ENCODE measurements at places on chromosomes 3 and 15.

DNA sequence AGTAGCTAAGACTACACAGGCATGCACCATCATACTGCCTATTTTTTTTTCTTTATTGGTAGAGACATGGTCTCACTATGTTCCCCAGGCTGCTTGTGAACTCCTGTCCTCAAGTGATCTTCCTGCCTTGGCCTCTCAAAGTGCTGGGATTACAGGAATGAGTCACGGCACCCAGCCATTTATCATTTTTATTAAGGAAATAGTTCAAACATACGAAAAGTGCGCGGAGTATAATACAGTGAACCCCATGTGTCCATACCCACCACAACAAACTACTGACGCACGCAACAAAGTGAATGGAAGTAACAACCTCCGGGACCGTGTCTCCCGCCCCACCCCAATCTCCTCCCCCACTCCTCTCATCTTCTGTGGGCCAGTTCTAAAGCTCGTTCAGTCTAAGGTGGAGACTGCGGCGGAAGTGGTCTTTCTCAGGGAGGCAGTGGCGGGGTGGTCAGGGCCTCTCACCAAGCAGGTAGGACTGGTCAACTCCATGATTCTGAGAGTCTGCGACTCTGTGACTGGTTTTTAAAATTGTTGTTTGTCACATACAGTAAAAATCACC is 42.1 kb downstream of the DNAJB8 start:
- no peak overlapping the region for H3K4me3 ChIP-seq
- no peaks in the 10 kb centered on the region for H3K27me3 ChIP-seq

- no peak overlapping the region for H3K4me3 ChIP-seq
- DNase-seq, result peak; percentile 72
- no peaks in the 10 kb centered on the region for H3K4me1 ChIP-seq
- H3K27ac ChIP-seq, result no peak overlapping the region
- H3K36me3 ChIP-seq, result no peaks in the 10 kb centered on the region
Observed at GRCh38 chr3:13009132-13009945, 63.9 kb downstream of the IQSEC1 start.

DNA sequence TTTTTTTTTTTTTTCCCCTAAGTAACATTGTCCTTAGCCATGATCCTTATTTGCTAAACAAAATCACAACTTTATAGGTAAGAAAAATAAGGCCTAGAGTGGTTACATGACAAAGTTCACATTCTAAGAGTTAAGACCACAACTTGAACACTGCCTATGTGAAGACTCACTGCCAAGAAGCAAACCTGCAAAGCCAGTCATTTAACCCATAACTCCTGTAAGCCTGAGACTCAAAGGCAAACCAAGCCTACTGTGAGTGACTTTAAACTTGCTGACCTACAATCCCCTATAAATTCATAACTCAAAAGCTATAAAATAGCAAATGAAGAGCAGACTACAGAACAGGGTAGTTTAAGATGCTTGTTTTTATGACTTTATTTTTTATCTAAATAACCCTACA is 12.9 kb upstream of the ANKRD28 start:
- H3K4me3 ChIP-seq, result no peak overlapping the region
- H3K27me3 ChIP-seq, result no peaks in the 10 kb centered on the region
- no peak overlapping the region for H3K27ac ChIP-seq
- no peaks in the 10 kb centered on the region for H3K36me3 ChIP-seq
- H3K4me1 ChIP-seq, result peaks cover 6% of the 10 kb centered on the region

DNA sequence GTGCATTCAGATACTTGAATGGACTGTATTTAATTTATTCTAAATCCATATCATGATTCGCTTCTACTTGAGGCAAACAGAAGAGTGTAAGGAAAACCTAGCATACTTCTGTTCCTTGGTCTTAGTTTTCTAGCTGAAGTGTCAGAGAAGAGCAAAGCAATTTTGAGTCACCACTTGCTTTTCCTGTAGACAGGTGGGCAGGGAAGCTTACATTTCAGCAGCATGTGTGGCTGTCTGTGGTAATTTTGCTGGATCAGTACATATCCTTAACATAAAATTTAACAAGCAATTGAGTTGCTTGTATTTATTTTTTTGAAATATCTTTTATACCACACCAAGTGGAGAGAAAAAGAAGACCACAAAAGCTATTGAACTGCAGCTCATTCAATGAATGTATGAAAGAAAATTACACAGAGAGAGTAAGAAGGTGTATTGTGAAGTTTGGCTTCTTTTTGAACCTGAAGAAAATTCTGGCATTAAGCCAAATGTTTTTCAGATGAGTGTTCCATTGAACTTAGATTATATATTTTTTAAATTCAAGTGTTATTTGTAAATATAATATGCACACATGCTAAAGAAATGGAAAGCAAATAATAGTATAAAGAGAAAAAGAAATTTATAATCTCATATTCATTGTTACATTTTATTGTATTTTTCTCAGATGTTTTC is 747.6 kb downstream of the NAALADL2 start:
- H3K27ac ChIP-seq, result no peak overlapping the region
- no peaks in the 10 kb centered on the region for H3K27me3 ChIP-seq
- no peak overlapping the region for H3K4me3 ChIP-seq
- DNase-seq, result no peak
- H3K36me3 ChIP-seq, result no peaks in the 10 kb centered on the region
- no peaks in the 10 kb centered on the region for H3K4me1 ChIP-seq

DNA sequence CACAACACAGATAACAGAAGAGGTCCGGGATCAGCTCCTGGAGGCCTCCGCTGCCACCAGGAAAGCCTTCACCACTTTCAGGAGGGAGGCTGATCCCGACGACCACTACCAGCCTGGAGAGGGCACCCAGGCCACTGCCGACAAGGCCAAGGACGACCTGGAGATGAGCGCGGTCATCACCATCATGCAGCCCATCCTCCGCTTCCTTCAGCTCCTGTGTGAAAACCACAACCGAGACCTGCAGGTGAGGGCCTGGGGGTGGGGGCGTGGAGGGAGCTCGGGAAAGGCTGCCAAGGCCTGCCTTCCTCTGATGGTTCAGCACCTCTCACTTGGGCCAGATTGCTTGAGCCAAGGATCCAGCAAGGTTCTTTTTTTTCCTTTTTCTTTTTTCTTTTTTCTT is 210.7 kb upstream of the BHLHE40 start:
- H3K36me3 ChIP-seq, result peaks cover 43% of the 10 kb centered on the region
- no peak overlapping the region for H3K4me3 ChIP-seq
- DNase-seq, result no peak
- H3K27ac ChIP-seq, result no peak overlapping the region
- H3K4me1 ChIP-seq, result peaks cover 27% of the 10 kb centered on the region

DNA sequence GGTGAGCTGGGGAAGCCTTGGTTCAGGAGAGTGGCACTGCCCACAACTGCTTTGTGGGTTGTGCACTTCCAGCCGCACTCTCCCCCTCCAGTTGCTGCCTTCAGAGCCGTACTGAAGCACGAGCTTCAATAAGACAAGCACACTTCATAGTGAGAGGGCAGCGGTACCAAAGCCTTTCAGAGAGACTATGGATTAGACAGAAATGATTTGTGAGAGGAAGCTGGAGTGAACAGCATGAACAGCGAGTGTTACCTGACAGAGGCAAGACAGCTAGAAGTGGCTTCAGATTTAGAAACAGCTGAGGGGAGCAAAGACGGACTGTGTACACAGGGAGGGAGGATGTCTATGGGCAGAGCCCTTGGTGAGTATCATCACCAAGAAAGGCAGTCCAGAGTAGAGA is 31.1 kb downstream of the HCLS1 start:
- no peaks in the 10 kb centered on the region for H3K36me3 ChIP-seq
- H3K4me1 ChIP-seq, result no peaks in the 10 kb centered on the region

GRCh38 chr3:24678021-24678420 is 183.4 kb upstream of the THRB start:
- DNase-seq, result no peak
- peak overlapping the region; percentile 24 for H3K27ac ChIP-seq
- H3K36me3 ChIP-seq, result no peaks in the 10 kb centered on the region
- no peaks in the 10 kb centered on the region for H3K27me3 ChIP-seq

GRCh38 chr15:33788906-33789540 is 179.3 kb upstream of the CHRM5 start:
- no peaks in the 10 kb centered on the region for H3K4me1 ChIP-seq
- H3K27me3 ChIP-seq, result no peaks in the 10 kb centered on the region
- DNase-seq, result no peak
- no peak overlapping the region for H3K27ac ChIP-seq
- H3K4me3 ChIP-seq, result no peak overlapping the region

- no peaks in the 10 kb centered on the region for H3K36me3 ChIP-seq
- H3K27me3 ChIP-seq, result no peaks in the 10 kb centered on the region
- DNase-seq, result peak; percentile 50
- H3K4me1 ChIP-seq, result peaks cover 30% of the 10 kb centered on the region
- peak overlapping the region; percentile 69 for H3K27ac ChIP-seq
Observed at GRCh38 chr15:48059791-48060190, 61.0 kb upstream of the SLC24A5 start.

- H3K27me3 ChIP-seq, result no peaks in the 10 kb centered on the region
- no peak overlapping the region for H3K27ac ChIP-seq
- H3K36me3 ChIP-seq, result peaks cover 41% of the 10 kb centered on the region
- H3K4me3 ChIP-seq, result no peak overlapping the region
- DNase-seq, result no peak
- H3K4me1 ChIP-seq, result peaks cover 7% of the 10 kb centered on the region
Observed at GRCh38 chr15:48475600-48476395, 144.6 kb downstream of the DUT start.

DNA sequence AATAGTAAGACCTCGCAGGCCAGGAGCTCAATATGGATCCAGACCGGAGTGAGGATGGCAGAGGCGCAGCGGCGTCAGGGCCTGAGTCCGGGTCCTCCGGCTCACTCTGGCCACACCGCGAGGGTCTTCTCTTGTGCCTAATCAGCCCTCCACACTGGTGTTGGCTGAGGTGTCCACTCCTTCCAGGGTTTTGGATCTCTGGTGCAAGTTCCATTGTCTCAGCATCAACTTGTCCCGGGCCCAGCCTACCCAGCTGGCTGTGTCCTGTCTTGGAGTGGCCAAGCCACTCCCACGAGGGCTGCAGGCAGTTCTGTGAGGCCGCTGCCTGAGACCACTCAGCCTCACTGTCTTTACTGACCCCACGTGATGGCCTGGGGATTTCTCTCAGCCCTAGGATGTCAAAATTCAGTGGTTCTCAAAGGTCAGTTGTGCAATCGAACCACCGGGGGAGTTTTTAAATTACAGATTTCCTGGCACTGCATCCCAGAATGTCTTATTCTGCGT is 12.6 kb upstream of the GOLGA6L7 start:
- H3K4me1 ChIP-seq, result no peaks in the 10 kb centered on the region
- H3K27ac ChIP-seq, result no peak overlapping the region
- no peak overlapping the region for H3K4me3 ChIP-seq
- H3K27me3 ChIP-seq, result no peaks in the 10 kb centered on the region
- peak; percentile 51 for DNase-seq

- H3K27ac ChIP-seq, result peak overlapping the region; percentile 77
- peak; percentile 72 for DNase-seq
- H3K4me1 ChIP-seq, result peaks cover 18% of the 10 kb centered on the region
- peaks cover 30% of the 10 kb centered on the region for H3K36me3 ChIP-seq
- H3K27me3 ChIP-seq, result no peaks in the 10 kb centered on the region
Observed at GRCh38 chr15:89912145-89912673, 543 bp downstream of the ARPIN start.
